Bone marrow (tissue), 2 donors: ENCODE measurements at places on chromosomes 1 and 21.

DNA sequence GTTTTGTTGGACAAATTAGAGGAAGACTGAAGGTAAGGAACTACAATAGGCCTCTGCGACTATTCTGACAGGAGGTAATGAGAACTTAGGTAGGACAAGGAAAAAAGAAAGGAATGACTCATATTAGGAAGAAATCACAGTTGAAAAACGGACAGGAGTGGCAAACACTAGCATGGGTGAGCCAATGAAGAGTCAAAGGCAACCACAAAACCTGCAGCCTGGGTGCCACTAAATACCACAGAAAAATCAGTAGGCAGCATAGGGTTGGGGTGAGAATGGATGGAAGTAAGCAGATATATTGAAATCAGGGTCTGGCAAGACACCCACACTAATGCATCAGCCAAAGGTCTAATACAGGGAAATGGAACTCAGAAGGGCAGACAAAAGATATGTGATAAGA, 10.0 kb downstream of the RBM34 start:
- DNase-seq: no peak

GRCh38 chr1:228079601-228080263, 2.8 kb upstream of the ARF1 start:
- no peak for DNase-seq

GRCh38 chr1:204619721-204620120, 65.8 kb downstream of the LRRN2 start:
- no peak for DNase-seq

- DNase-seq: no peak
These were observed 9.8 kb downstream of the INSRR start for GRCh38 chr1:156849151-156849496.

DNA sequence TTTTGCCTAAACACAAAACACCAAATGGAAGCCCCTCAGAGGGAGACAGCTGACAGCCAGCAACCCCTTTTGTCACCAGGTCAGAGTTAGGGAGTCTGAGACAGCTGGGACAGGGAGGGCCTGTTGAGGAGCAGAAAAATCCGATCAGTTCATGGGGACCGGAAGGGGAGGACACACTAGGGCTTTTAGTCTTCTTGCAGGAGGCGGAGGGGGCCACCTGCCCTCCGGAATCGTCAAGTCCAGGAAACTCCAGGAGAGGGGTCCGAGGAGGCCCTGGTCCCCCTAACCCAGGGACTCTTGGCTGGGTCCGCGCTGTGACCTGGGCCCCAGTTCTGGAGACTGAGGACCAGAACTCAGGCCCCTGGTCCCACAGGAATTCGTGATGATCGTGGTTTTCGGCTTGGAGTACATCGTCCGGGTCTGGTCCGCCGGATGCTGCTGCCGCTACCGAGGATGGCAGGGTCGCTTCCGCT, 34.2 kb downstream of the KCNQ4 start:
- no peak for DNase-seq

DNA sequence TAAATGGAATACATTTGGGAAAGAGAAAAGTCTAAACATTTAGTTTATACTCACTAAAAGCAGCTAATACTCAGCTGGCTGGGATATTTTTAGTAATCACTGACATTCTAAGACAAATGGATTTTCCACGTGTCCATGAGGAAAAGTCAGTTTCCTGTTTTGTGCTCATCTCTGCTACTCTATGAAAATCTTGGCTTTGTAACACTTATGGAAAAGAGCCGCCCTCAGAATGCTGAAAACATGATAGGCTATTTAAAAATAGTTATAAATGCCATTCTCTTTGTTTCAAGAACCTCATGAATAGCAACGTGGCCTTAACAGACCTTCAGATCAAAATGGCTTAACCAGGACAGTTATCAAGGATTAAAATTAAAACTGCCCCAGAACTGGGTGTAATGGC, 29.9 kb downstream of the MRAP start:
- no peak for DNase-seq
